Stimulated activated CD4-positive, alpha-beta T cell treated with anti-CD3 and anti-CD28 coated beads, Interleukin-12 subunit alpha, Interleukin-12 subunit beta, amount 100 ng/mL, for 4 hours (primary cell): ENCODE measurements at places on chromosomes 11 and 22.
A peak's percentile ranks its signal among the peaks of the same experiment; 100 is the strongest.

GRCh38 chr11:33668468-33668825, 32.2 kb downstream of the C11orf91 start:
- no peak for DNase-seq

- DNase-seq: no peak
Measured at GRCh38 chr11:133326849-133327248, 205.5 kb downstream of the OPCML start.

GRCh38 chr11:35337136-35337913, 82.0 kb downstream of the SLC1A2 start:
- no peak for DNase-seq

DNA sequence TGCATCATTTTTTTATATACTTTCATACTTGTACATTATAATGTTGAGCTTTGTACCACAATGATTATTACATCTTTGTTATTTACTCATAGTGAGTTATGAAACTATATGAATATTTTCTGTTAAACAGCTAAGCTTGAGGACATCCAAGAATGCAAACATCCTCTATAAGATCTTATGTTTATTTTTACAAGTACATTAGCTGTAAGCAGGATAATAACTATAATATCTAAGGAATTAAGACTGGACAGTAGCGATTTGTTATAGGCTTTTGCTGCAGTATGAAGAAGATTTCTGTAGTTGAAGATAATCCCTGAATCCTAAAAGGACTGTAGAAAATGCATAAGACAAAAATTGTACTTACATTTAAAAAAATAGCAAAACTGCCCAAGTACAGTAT, 176.0 kb downstream of the METTL15 start:
- DNase-seq: no peak

GRCh38 chr11:36266767-36267166, 22.5 kb downstream of the COMMD9 start:
- DNase-seq: no peak

GRCh38 chr11:103683576-103683975, 352.9 kb upstream of the DDI1 start:
- no peak for DNase-seq

DNA sequence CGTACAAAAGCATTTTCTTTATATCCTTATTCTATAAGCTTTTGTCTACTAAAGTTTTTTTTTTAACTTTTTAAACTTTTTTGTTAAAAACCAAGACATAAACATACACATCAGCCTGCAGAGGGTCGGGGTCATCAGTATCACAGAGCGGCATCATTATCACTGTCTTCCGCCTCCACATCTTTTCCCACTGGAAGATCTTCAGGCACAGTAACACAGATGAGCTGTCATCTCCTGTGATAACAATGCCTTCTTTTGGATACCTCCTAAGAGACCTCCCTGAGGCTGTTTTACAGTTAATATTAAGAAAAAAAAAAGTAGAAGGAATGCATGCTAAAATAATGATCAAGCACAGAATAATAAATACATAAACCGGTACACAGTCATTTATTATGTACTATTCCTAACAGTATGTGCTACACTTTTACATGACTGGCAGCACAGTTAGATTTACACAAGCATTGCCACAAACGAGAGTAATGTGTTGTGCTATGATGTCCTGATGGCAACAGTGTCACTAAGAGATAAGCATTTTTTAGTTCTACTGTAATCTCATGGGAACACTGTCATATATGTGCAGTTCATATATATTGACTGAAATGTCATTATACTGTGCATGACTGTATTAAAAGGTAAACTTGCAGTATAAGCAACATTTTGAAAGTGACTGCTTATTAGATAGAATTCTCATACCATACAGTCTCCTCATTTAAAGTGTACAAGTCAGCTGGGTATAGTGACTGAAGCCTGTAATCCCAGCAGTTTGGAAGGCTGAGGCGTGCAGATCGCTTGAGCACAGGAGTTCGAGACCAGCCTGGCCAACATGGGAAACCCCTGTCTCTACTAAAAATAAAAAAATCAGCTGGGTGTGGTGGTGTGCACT, 58.6 kb downstream of the KDM2A start:
- DNase-seq: no peak

DNA sequence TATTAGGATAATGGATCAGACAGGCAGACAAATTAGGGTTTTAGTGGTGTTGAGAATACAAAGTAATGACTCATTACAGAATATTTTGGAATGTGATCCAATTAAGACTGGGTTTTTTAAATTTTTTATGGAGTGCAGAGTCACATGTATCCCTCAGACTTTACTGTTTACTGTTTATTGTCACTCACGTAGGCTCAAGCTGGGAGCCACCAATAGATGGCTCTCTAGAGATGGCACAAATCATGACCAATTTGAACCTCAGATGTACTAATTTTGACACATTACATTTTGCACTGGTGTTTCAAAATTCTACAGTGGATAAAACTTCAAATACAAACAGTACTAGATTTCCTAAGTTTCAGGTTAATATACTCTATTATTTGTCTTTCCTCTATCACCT, 53.6 kb upstream of the ANO3 start:
- DNase-seq: no peak

GRCh38 chr11:6542727-6543126, 45.6 kb downstream of the DNHD1 start:
- no peak for DNase-seq

- DNase-seq: no peak
Measured at GRCh38 chr11:45844822-45845578, 2.3 kb upstream of the CRY2 start.

GRCh38 chr11:108914981-108915380, 250.1 kb downstream of the DDX10 start:
- DNase-seq: no peak

GRCh38 chr22:19940536-19941364, 822 bp upstream of the COMT start:
- DNase-seq: no peak

- no peak for DNase-seq
Measured at GRCh38 chr11:96215826-96216225, 127.2 kb downstream of the MAML2 start.

DNA sequence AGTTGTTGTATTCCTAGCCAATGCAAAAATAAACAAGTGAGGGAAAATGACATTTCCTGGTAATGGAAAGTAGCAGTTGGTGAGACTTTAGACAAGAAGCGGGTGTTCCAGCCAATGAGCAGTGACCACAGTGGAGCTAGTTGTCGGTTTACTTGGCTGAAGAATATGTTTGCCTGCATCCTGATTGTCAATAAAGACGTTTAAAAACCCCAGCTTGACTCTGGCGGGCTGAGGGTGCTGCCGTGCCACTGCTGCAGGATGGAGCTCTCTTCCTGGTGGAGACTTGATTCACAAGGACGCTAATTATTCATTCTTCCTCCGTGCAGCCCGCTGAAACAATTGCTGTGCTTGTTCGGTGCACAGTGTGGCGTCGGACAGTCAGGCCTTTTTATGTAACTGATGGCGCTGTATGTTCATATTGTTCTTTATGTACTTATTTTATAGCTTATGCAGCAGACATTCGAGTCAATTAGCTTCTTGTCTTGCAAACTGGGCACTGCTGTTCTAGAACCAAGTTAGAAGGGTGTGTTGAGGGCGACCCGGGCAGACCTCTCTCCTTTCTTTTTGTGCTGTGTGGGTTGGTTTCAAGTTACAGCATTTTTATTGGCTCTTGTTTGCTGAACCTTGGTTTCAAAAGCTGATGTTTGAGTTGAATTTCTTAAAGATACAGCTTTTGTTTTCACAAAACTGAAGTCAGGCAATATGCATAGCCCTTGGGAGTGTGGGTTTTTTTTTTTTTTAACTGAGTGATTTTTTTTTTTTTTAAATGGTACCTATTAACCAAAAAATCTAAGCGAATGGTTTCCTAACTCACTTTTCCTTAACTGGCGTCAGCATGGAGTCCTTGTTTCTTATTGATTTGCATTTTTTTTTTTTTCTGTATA, 153.9 kb downstream of the TEAD1 start:
- DNase-seq: no peak

DNA sequence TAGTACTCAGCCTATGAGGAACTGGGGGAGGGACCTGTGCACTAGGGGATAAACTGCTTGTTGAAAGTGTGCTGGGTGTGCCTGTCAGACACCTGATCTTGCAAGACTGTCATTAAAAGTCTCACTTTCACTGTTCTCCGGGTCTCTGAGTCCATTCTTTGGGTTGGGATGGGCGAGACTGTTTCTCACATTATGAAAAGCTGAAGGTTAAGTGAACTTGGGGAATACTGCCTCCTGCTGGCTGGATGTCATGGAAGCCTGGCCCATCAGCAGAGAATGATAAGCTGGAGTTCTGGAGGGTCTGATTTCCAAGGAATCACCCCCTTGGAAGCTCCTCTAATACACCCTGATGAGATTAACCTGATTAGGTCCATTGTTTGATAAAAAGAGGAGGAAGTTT, 9.0 kb upstream of the VPREB1 start:
- peak; percentile 62 for DNase-seq

DNA sequence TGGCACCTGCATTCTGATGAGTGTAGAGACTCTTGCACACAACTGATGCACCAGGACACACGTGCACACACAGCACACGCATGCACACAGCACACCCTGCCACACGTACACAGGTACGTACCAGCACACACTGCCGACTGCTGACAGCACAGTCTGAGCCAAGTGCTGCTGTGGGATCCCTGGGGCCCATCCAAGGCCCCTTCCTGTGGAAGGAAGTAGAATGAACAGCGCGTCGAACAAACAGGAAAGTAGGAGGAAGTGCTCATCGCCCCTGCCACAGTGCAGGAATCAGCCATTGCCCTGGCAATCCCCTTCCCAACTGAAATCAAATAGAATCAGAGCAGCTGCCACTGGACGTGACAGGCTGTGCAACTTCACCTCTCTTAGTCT, 57.9 kb downstream of the CD82 start:
- DNase-seq: no peak

GRCh38 chr22:46065691-46066454, 84.5 kb upstream of the PPARA start:
- DNase-seq: no peak

DNA sequence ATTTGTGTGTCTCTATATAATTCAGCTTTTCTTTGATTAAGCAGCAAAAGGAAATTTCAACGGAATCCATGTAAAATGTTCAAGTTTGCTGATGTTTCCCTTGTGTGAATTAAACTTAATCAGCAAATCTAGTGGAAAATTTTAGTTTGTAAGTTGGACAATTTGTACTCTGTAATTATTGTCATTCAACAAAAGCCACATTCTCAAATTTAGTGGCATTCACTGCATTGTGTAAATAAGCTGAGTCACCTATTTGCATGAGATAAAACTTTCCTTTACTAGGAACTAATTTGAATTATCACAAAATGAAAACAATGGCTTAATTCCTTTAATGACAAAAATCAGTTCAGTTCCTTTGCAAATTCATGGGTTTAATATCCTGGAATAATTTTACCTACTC, 784.2 kb upstream of the CCDC179 start:
- no peak for DNase-seq

DNA sequence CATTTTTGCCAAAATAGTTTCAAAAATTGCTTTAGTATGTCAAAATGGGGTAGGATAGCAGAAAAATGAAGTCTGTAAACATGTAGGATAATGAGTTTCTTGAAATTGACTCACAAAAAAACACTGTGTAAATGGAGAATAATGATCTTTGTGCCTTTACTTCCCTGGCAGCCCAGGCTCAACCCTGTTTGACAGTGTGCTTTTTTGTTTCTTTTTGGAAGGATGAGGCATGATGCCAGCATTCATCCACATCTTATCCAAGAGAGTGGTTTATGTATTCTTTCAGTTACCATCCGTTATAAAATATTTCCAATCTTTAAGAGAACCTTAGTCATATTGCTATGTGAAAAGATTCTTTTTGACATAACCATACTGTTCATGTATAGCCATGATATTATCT, 70.6 kb downstream of the ARHGAP42 start:
- no peak for DNase-seq

GRCh38 chr22:31192513-31192912, 19.6 kb upstream of the LIMK2 start:
- DNase-seq: no peak

GRCh38 chr22:30390974-30391691, 3.9 kb upstream of the RNF215 start:
- DNase-seq: peak; percentile 76

- DNase-seq: no peak
Measured at GRCh38 chr11:131664816-131665215, 294.4 kb downstream of the NTM start.

GRCh38 chr11:128513915-128514681, 73.3 kb downstream of the ETS1 start:
- DNase-seq: no peak

- DNase-seq: no peak
Measured at GRCh38 chr22:45726081-45726480, 54.4 kb downstream of the ATXN10 start.

- no peak for DNase-seq
Measured at GRCh38 chr11:44904261-44905020, 46.2 kb downstream of the TP53I11 start.

DNA sequence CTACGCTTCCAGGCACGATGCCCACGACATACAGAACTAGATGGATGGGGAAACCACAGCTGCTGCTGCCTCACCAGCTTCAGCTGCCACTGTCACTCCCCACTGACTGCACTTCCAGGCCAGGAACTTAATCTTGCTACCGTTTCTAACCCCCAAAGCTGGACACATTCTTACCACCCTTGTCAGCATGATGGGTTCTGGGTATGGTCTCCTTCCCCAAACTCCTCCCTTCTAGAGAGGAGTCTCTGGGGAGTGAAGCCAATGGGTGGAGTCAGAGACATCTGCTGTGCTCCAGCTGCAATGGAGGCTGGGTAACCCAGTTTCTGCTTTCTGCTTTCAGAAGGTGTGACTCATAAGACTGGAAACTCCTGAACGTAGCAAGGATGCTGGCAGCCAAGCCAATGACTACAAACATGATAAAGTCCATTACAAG, 87.0 kb upstream of the THY1 start:
- peak; percentile 7 for DNase-seq

- no peak for DNase-seq
Measured at GRCh38 chr11:80719292-80719646, 1278.4 kb upstream of the TENM4 start.

- DNase-seq: no peak
Measured at GRCh38 chr11:127074151-127074761, 73.7 kb upstream of the KIRREL3 start.

GRCh38 chr11:93654226-93654625, 7.3 kb upstream of the CEP295 start:
- no peak for DNase-seq

GRCh38 chr11:128933481-128934178, 9.0 kb downstream of the TP53AIP1 start:
- DNase-seq: no peak

DNA sequence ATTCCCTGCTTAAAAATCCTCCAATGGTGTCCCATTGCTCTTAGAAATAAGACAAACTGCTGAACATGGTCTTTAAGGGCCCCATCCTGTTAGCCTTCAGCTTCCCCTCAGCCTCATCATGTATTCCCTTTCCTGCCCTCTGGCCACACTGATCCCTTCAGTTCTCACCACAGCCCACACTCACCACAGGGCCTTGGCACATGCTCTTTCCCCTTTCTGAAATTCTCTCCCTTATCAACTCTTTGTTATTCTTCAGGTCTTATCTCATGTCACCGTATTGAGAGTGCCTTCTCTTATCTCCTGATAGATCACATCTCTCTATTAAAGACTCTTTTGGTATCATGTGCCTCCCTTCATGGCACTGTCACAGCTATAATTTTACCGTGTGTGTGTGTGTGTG, 167.8 kb upstream of the MPPED2 start:
- no peak for DNase-seq
